Right cardiac atrium (tissue), 5 donors: ENCODE measurements at places on chromosomes 3 and 15.

DNA sequence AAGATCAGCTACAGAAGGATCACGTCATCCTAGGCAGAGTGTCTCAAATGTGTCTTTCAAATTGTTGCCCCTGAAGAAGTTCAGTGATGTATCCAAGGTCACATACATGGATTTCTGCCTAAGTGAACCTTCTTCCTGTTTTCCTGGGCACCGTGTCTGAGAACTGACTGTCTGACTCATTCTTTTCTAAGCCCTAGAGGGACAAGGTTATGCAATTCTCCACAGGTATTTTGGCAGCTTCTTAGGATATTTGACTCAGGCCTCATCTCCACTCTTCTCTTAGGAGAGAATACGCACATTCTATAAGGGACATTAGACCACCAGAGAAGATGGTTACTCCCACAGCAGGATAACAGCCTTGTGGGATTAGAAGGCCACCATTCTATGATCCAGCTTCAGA is 391.9 kb upstream of the THBS1 start:
- no peak for DNase-seq

DNA sequence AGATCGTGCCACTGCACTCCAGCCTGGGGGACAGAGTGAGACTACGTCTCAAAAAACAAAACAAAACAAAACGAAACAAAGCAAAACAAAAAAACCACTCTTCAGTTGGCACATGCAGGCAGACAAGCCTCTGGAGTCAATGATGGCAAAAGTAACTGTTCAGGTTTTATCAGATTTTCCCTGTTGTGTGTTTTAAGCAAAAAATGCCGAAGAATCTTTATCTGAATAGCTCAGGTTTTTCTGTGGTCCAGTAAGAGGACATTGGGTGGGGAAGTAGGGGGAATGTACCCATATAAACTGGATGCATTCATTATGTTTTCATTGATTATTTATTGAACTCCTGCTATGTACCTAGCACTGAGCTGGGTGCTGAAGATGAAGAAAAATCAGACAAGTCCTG is 20.8 kb upstream of the BCL2A1 start:
- no peak for DNase-seq

DNA sequence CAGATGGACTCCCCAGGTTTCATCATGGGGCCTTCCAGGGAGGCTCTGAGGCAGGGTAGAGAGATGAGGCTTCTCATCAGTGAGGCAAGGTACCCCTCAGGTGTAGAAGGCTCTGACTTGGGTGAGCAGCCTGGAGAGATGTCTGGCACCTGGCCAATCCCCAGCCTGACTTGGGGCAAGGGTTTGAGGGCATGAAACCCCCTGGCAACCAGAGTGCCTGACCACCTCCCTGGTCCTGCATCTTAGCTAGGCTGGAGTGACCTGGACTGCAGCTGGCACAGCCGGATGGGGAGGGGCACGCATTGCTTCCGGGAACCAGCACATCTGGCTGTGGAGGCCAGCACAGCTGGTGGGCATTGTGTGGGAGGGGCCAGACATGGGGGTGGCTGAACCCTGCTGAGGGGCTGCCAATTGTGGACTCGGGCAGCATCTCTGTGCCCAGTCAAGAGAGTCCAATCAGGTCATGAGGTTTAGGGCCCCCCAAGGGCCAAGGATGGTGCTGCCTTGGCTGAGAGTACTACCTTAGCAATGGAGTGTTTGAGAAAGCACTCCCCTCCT is 1.9 kb downstream of the ZBTB47 start:
- peak; percentile 76 for DNase-seq

GRCh38 chr15:49815526-49815925 is 194.7 kb downstream of the DTWD1 start:
- DNase-seq = no peak

DNA sequence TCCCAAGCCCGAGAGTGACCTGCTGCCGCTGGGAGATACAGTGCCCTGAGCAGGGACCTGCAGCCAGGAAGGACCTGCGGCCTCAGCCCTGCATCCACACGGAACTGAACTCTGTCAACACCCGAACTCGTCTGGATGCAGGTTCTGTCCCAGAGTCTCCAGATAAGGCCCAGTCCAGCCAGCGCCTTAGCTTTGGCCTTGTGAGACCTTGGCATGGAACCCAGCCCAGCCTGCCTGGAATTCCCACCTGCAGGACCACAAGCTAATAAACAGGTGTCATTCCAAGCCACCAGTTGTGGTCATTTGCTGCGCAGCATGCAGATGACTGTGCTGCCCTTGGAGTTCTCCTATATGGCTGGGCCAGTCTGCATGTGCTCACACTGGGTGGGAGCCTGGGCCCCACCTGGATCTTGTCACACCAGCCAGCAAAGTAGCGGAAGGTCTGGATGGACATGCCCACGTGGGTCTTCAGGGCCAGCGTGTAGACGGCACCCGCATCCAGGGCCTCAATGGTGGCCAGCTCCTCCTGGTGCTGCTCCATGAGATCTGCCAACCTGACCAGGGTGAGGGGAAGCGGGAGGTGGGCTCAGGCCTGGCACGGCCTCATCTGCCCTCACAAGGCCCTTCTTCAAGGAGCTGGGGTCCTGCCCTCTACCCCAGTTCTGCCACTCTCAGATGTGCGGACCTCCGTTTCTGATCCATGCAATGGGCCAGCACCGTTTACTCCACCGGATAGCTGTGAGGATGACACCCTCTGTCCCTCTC is 47.2 kb upstream of the SLC41A3 start:
- no peak for DNase-seq

DNA sequence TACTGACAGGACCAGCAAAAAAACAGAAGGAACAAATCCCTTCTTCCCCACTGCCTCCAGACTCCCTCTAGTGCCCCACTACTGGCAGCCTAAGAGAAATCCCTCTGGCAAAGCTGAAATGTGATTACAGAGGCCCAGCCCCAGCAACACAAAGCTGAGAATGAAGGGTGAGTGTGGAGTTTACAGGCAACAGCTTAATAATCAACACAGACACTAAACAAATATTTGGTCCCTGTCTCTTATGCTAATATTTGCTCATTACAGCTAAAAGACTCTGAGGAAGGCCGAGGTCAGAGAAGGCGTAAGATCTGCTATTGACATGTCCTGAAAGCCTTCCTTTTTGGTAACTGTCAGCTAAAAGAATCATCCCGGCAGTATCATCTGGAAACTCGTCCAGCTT is 308.5 kb upstream of the RASGRP1 start:
- no peak for DNase-seq

- DNase-seq = no peak
These were observed 48.3 kb downstream of the DHX36 start for GRCh38 chr3:154275965-154276364.

DNA sequence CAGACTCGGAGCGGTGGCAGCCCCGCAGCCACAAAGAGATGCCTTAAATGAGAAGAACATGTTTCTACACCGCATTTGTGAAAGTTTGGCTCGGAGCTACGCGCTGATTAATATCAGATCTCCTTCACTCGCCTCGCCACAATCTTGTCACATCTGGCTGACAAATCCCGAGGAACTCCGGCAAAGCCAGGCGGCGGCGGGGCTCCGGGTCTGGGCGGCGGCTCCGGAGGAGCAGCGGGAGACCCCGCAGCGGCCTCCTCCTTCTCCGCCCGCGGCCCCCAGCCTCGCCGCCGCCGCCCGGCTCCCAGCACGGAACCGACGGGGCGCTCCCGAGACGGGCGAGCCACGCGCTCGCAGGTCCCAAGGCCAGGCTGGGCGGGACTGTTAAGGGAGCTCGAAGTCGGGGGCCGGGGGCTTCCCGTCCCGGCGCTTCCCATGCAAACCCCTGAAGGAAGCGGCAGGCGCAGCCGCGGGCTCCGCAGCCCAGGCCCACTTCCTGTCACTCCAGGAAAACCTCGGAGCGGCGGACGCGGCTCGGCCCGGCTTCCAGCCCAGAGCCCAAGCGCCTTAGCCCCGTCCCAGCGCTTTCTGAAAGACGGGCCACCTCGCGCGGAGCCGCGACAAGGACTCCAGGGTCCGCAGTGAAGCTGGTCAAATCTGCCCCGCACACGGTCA is 1.2 kb downstream of the BNC1 start:
- DNase-seq = peak; percentile 38

GRCh38 chr3:103966749-103967148 is 1400.0 kb upstream of the ALCAM start:
- no peak for DNase-seq

DNA sequence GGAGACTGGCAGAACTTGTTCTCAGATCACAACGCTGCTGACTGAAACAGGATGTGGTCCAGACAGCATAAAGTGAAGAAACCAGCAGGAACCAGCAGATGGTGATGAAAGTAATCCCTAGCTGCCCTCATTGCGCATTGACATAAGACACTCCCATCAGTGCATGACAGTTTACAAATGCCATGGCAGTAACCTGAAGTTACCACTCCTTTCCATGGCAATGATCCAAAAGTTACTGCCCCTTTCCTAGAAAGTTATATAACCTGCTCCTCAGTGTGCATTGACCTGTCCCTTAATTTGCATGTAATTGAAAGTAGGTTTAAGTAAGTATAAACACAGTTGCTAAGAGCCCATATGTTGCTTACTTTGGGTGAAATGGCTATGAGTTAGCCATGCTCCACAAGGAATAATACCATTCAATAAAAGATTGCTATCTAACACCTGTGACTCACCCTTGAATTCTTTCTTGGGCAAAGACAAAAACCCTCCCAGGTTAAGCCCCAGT is 149.1 kb upstream of the CD96 start:
- DNase-seq = no peak

GRCh38 chr15:52503788-52504496 is 24.7 kb downstream of the MYO5A start:
- no peak for DNase-seq

GRCh38 chr3:1971780-1972179 is 126.9 kb upstream of the CNTN4 start:
- DNase-seq = no peak

DNA sequence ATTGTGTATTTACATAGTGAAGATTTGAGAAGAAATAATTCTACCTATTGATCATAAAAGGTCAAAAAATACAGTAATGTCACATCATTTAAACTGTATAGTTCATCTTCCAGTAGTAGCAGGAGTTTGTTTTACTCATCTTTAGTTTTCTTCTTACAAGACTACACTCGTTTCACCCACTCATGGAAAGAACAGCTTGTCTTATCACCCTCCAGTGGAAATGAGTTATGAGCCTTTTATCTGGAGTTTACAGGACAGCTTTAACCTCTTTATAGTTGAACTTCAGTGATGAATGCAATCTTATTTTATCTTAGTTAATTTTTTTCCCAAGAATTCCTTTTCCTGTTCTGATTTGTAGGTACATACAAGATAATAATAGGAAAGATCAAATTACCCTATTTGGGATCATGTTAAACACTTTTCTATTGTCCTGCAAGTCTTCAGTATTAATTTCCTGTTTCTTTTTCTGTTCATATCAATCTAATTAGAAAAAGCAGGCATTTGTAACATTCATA is 36.8 kb downstream of the RBMS3 start:
- no peak for DNase-seq

DNA sequence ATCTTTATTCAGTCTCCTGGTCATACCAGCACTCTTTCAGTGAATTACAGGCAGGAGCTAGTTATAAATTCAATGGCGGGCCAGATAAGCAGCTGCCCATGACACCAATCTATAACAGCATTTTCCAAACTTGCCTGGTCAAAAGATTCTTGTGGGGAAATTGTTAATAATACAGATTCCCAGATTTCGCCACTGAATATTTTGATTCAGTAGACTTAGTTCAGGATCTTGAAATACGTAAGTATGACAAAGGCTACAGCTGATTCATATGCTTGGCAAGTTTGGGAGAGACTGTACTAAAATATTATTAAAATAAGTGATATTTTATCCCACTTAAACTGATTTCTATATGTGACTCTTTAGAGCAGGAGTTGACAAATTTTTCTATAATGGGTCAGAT is 119.3 kb downstream of the TMCO5A start:
- DNase-seq = no peak

- DNase-seq = no peak
These were observed 9.5 kb upstream of the RPLP1 start for GRCh38 chr15:69443032-69443611.

- DNase-seq = no peak
These were observed 5.8 kb downstream of the APBA2 start for GRCh38 chr15:28891588-28891987.

GRCh38 chr3:166527325-166527724 is 690.1 kb upstream of the BCHE start:
- DNase-seq = no peak

DNA sequence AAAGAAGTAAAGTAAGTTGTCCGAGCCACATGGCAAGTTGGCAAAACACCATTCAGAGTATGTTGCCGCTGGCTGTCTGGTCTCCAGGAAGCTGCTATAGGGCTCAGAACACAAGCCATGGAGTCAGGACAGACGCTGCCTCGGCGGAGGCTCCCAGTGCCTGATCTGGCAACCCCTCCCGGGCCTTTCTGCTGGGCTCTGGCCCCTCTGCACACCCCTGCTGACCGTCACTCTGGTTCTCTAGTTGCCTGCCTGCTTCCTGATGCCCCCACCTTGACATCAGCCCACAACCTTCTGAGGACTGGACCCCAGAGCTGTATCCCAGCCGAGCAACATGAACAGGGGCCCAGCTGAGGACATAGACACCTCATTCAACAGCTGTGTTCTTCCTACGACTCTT is 39.1 kb downstream of the MGLL start:
- DNase-seq = no peak

GRCh38 chr3:141266797-141267555 is 35.4 kb downstream of the PXYLP1 start:
- no peak for DNase-seq

DNA sequence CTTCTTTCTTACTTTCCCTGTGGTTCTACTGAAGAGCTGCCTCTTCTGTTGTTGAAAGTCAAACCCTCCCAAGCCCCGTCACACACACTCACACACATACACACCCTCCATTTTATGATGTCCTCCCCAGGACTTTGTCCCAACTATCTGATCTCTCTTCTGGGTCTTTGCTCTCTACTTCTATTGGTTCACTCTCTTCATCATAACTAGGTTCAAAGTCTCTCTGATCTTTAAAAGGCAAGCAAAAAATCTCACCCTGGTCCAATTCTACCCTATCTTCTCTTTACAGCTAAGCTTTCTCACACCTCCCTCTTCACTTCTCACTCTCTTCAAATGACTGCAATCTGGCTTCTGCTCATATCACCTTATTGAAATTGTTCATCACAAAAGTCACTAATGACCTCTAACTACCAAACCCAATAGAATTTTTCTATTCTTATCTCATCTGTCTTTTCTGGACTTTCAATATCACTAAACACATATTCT is 34.8 kb downstream of the LRRFIP2 start:
- DNase-seq = no peak

- no peak for DNase-seq
These were observed 49.7 kb upstream of the SCAANT1 start for GRCh38 chr3:63961891-63962290.

GRCh38 chr3:188310270-188310710 is 156.3 kb downstream of the LPP start:
- no peak for DNase-seq

DNA sequence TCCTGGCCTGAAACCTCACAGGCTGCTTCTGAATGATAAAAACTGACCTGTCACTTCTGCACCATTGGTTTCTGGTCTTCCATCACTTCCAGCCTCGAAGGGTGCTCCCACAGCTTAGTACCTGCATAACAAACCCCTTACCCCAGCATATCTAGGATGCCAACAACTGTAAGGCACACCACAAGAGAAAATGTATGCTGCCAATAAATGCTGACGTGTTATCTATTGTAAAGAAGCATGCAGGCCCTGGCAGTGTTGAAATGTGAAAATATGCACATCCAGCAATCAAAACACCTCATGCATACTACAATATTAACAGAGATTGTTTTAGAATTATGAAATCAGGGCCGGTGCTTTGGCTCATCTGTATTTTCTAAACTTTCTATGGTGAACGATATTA is 242.0 kb upstream of the NSMCE3 start:
- DNase-seq = no peak

- DNase-seq = peak; percentile 68
These were observed 296.4 kb downstream of the RBMS3 start for GRCh38 chr3:29577250-29577649.

GRCh38 chr3:157671656-157672055 is 168.4 kb upstream of the VEPH1 start:
- DNase-seq = no peak
